Activated naive CD8-positive, alpha-beta T cell treated with anti-CD3 and anti-CD28 coated beads for 36 hours (primary cell): ENCODE measurements at places on chromosomes 2 and 18.
A peak's percentile ranks its signal among the peaks of the same experiment; 100 is the strongest.

GRCh38 chr2:1690056-1690775 is 54.1 kb downstream of the PXDN start:
- no peak overlapping the region for H3K4me3 ChIP-seq
- H3K4me1 ChIP-seq = no peaks in the 10 kb centered on the region
- no peaks in the 10 kb centered on the region for H3K36me3 ChIP-seq
- peaks cover 8% of the 10 kb centered on the region for H3K27me3 ChIP-seq

- H3K4me3 ChIP-seq = peak overlapping the region; percentile 58
- DNase-seq = peak; percentile 73
- peaks cover 83% of the 10 kb centered on the region for H3K36me3 ChIP-seq
- H3K27me3 ChIP-seq = no peaks in the 10 kb centered on the region
- peak overlapping the region; percentile 88 for H3K27ac ChIP-seq
Measured at GRCh38 chr2:161166538-161167409, 6.5 kb downstream of the TANK start.

DNA sequence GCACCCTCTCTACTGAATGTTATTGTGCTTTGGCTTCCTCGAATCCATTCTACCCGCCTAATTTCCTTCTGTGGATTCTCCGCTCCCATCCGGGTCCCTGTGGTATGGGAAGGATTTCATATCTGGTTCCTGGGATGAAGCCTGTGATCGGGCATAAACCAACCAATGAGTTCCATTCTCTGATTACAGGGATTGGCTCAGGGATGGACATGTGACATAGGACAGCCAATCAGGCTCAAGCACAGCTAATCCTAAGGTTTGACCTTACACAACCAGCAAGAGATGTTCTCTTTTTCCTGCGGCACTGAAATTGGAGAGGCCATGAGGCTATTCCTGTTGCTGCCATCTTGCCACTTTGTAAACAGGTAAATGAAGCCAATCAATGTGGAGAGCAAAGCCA is 168.1 kb upstream of the SMAD2 start:
- H3K27ac ChIP-seq = no peak overlapping the region
- no peaks in the 10 kb centered on the region for H3K4me1 ChIP-seq
- H3K36me3 ChIP-seq = no peaks in the 10 kb centered on the region
- H3K27me3 ChIP-seq = peaks cover 18% of the 10 kb centered on the region
- DNase-seq = no peak

DNA sequence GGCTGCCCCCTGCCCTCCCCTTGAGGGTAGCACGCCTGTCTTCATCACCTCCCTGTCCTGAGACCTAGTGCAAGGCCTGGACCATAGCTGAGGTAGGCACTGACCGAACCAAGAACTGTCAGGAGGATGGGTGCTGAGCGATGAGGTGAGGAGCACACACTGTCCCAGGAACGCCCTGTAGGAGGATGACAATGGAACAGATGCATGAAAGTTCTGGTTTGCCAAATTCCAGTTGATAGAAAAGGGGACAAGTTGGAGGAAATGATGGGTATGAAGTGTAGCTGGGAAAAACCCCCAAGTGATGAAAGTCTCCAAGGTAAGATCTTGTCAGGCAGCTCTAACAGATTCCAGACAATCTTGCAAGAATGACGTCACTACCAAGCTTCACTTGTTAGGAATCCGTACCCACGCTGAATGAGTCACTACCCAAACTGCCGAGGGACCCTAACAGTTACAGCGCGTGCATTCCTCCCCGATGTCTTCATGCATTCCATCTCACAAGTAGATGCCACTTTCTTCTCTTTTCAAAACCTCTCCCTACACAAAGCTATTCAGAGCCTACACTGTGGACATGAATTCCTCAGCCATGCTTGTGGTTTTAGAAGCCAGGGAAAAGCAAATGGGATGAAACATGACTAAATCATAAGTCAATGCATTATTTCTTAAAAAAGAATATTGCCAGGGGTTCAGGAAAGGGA is 27.6 kb downstream of the MRPL33 start:
- no peak overlapping the region for H3K27ac ChIP-seq
- H3K27me3 ChIP-seq = no peaks in the 10 kb centered on the region
- H3K4me3 ChIP-seq = no peak overlapping the region
- peaks cover 1% of the 10 kb centered on the region for H3K36me3 ChIP-seq

DNA sequence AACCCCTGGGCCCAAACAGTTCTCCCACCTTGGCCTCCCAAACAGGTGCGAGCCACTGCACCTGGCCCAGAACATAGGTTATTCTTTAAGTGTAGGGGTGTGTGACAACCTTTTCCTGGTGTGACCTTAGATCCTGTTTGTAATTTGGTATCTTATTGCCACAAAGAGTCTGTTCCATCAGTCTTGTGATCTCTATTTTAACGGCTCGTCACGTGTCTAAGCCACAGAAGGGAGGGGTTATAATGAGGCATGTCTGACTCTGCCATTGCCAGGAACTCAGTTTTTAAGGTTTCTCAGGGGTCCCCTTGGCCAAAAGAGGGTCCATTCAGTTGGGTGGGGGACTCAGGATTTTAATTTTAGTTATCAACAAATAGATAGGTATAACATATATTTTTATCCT is 4.4 kb upstream of the ALS2 start:
- peaks cover 14% of the 10 kb centered on the region for H3K4me1 ChIP-seq
- no peak overlapping the region for H3K4me3 ChIP-seq
- H3K27ac ChIP-seq = no peak overlapping the region
- peaks cover 9% of the 10 kb centered on the region for H3K27me3 ChIP-seq
- H3K36me3 ChIP-seq = no peaks in the 10 kb centered on the region
- DNase-seq = no peak

GRCh38 chr2:98012561-98012991 is 16.8 kb upstream of the TMEM131 start:
- H3K27ac ChIP-seq = peak overlapping the region; percentile 84
- H3K27me3 ChIP-seq = no peaks in the 10 kb centered on the region
- DNase-seq = peak; percentile 73
- peaks cover 33% of the 10 kb centered on the region for H3K4me1 ChIP-seq
